ENCODE measurements at places on chromosomes 16 and 17.
A peak's percentile ranks its signal among the peaks of the same experiment; 100 is the strongest.

DNA sequence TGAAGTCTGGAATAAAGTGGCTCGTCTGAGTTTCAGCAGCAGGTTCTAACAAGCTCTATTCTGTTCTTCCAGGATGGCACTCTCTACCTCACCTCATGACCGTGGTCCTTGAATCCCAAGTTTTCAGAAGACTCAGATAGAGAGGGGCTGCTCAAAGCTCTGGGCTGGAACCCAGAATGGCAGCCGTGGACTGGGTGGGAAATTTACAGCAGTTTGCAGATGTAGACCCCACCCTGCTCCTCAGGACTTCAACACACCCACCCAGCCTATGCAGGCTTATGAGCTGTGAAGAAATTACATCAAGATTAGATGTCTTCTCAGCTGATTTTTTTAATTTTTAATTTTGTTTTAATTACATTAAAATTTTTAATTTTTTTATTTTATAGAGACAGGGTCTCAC, 59.4 kb downstream of the METRNL start:
- DNase-seq = no peak

GRCh38 chr16:694187-694862, 4.1 kb upstream of the WDR24 start:
- DNase-seq = no peak

GRCh38 chr16:20243731-20244281, 83.5 kb downstream of the GP2 start:
- no peak for DNase-seq

DNA sequence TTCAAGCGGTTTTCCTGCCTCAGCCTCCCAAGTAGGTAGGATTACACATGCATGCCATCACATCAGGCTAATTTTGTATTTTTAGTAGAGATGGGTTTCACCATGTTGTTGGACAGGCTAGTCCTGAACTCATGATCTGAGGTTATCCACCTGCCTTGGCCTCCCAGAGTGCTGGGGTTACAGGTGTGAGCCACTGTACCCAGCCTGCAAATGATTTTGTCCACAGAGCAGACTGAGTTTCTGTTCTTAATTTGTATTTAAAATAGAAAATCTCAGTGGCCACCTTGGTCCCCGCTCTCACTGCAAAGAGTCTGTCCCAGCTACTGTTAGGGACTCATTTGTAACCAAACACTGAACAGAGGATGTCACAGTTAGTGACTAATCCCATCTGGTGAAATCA, 415.7 kb upstream of the RBFOX1 start:
- no peak for DNase-seq

GRCh38 chr17:75830164-75831031, 13.8 kb downstream of the UNC13D start:
- DNase-seq = no peak

DNA sequence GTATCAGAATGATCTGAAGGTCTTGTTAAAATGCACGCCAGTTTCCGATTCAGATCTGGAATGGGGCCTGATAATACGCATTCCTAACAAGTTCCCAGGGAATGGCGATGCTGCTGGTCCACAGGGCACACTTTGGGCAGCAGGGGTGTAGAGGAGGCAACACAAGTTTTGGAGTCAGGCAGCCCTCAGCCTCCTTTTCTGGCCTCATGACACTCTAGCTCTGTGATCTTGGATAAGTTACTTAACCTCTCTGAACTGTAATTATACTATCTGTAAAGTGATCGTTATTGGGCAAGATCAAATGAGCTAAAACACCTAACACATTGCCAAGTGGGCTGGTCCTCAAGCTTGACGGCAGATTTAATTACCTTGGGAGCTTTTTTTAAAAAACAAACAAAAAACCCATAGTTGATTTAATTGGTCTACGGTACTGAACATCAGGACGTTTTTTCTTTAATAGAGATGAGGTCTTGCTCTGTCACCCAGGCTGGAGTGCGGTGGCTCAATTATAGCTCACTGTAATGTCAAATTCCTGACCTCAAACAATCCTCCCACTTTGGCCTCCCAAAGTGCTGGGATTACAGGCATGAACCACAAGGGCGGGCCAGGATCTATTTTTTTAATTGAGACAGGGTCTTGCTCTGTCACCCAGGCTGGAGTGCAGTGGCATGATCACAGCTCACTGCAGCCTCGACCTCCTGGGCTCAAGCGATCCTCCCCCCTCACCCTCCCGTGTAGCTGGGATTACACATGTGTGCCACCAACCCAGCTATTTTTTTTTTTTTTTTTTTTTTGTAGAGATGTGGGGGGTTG, 10.0 kb upstream of the MRPS23 start:
- DNase-seq = no peak

DNA sequence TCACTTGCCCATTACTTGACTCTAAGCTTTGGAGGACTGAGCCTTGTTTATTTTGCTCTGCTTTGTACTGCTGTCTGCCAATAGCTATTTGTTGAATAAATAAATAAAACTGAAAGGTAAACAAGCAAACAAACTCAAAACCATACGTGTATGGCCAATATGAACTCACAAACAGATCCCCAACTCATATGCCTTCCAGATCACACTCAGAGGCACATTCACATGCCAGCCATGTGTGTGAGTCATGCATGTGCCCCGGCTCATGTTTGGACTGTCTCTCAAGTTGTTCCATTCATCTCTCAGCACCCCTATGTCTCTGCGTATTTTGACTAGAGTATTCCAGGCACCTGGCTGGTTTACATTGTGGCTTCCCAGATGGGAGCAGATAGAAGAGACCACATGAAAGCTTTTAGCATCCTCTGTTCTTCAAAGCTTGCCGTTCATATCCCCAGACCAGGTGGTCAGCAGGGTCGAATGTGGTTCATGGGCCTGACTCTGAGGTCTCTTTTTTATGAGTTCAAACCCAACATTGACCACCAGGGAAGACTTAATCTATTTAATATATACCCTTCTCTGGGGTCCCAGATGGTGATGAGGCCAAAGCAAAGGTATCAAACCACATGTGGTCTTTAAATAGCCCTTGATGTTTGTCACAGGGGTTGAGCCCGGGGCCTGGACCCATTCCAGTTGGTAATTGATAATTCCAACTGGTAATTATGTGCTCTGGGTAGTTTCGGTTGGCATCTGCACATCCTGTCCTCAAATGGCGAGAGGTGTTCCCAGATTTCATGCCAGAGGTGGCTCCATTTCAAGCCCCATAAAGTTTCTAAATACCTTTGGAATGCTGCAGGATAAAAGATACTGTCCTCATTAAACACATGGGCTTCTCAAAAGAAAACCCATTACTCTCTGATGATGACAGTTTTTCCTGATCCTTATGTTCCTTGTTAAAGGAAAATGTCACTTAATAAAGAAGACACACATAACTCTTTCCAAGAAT, 287.3 kb upstream of the MAF start:
- no peak for DNase-seq

GRCh38 chr16:47055136-47055885, 81.8 kb upstream of the DNAJA2 start:
- no peak for DNase-seq

DNA sequence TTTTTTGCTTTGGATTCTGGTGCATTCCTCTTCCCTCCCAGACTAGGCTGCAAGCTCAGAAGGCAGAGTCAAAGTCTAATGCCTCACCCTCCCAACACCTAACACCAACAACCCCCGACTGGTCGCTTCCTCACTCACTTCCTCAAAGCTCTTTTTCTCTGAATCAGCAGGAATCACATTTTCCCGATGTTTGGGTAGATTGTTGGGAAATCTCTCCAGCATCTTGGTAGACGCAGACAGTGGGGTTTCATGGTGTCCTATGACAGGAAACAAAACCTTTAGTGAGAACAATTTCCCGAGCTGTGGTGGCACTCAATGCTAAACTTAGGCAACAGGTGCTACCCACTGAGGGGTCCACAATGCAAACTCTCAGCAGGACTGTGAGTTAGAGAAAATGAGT, 39.9 kb upstream of the ICAM2 start:
- no peak for DNase-seq

GRCh38 chr17:17025621-17026020, 16.6 kb upstream of the MPRIP start:
- no peak for DNase-seq

GRCh38 chr16:87178977-87179376, 138.2 kb downstream of the C16orf95 start:
- DNase-seq = peak; percentile 35

GRCh38 chr16:57828272-57829161, 26.2 kb upstream of the KIFC3 start:
- DNase-seq = no peak

GRCh38 chr17:49730078-49730784, 22.5 kb upstream of the SLC35B1 start:
- peak; percentile 94 for DNase-seq

- peak; percentile 78 for DNase-seq
These were observed 60.6 kb downstream of the C16orf82 start for GRCh38 chr16:27127308-27127707.

- no peak for DNase-seq
These were observed 13.8 kb upstream of the MMD start for GRCh38 chr17:55435408-55435807.

GRCh38 chr17:50239937-50240336, 34.3 kb upstream of the TMEM92 start:
- no peak for DNase-seq

- no peak for DNase-seq
These were observed 737.7 kb upstream of the SOX9 start for GRCh38 chr17:71383091-71383490.

- DNase-seq = no peak
These were observed 36.4 kb downstream of the TXNDC11 start for GRCh38 chr16:11706180-11706742.

- DNase-seq = peak; percentile 82
These were observed 27.1 kb upstream of the SNN start for GRCh38 chr16:11640987-11641817.

DNA sequence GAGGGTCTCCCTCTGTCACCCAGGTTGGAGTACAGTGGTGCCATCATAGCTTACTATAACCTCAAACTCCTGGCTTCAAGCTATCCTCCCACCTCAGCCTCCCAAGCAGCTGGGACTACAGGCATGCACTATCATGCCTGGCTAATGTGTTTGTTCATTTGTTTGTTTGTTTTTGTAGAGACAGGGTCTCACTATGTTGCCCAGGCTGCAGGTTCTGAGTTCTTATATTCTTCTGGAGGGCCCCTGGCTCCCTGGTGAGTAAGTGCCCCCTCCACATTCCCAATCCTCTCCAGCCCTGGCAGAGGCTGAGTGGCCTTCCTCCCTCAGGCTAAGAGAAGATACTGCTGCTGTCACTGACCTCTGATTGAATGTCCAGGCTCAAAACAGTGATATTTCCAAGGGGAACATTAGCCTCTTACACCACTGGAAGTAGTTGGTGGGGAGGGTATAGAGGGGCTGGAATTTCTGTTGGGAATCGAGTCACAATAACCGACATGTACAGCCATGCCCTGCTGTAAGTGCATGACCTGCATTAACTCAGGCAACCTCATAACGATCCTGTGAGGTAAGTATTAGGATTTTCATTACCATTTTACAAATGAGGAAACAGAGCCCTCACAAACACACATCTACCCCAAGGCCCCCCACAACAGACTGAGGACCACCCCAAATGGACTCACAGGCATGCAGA, 2.7 kb upstream of the ETV4 start:
- DNase-seq = no peak

- peak; percentile 66 for DNase-seq
These were observed 3.6 kb downstream of the PNMT start for GRCh38 chr17:39671651-39672521.

GRCh38 chr17:46994993-46995392, 15.9 kb upstream of the RPRML start:
- DNase-seq = no peak

DNA sequence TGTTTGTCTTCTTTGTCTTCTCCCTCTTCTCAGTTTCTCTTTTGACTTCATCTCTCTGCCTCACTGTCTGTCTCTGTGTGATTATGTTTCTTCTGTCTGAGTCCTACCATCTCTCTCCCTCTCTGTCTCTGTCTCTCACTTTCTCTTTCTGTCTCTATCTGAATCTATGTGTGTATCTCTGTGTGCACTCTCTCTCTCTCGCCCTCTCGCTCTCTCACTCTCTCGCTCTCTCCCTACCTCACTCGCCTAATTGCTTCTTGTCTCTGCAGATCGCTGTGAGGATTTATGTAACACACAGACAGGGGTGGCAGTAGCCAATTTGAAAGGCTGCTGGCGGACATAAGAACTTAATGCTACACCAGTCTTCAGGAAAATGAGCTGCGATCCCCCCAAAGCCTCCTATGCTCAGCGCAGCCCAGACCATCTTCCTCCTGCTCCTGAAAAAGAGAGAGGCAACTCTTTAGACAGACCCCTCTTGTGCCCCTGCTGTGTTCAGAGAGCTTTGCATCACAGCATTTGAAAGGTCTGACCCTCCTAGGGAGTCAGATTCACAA, 140.9 kb downstream of the CCT6B start:
- DNase-seq = no peak

- no peak for DNase-seq
These were observed 4.5 kb upstream of the HSD17B1 start for GRCh38 chr17:42548070-42548837.

GRCh38 chr17:72501404-72502370, 380.9 kb downstream of the SOX9 start:
- no peak for DNase-seq

DNA sequence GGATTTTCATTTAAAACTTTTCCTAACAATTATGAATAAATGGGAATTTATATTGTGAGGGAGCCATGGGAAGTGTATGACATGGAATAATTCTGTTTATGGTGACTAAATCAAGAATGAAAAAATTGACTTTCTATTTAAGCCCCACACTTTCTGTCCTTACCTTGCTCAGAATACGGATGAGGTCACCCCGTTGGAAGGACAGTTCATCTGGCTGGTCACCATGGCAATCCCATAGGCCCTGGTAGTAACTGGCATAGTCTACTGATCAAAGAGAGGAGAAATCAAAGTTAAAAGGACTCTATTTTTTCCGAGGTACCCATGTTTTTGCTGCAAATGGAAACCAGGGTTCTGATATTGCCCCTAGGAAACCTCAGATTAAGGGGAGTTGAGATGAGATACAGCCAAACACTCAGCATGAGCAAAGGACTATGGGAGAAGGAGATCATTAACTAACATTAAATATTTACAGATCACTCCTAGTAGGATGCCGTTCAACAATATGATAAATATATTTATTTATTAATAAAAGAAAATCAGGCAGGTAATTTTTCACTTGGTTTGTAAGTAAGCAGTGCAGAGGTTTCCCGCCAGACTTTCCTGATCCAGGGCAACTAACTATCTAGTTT, 54.9 kb downstream of the SNX11 start:
- no peak for DNase-seq

Measured in AG20443 (cell line).